NCI-H446 treated with DMSO at 0.1 percent for 48 hours (cell line): ENCODE measurements at places on chromosomes 1 and 21.

DNA sequence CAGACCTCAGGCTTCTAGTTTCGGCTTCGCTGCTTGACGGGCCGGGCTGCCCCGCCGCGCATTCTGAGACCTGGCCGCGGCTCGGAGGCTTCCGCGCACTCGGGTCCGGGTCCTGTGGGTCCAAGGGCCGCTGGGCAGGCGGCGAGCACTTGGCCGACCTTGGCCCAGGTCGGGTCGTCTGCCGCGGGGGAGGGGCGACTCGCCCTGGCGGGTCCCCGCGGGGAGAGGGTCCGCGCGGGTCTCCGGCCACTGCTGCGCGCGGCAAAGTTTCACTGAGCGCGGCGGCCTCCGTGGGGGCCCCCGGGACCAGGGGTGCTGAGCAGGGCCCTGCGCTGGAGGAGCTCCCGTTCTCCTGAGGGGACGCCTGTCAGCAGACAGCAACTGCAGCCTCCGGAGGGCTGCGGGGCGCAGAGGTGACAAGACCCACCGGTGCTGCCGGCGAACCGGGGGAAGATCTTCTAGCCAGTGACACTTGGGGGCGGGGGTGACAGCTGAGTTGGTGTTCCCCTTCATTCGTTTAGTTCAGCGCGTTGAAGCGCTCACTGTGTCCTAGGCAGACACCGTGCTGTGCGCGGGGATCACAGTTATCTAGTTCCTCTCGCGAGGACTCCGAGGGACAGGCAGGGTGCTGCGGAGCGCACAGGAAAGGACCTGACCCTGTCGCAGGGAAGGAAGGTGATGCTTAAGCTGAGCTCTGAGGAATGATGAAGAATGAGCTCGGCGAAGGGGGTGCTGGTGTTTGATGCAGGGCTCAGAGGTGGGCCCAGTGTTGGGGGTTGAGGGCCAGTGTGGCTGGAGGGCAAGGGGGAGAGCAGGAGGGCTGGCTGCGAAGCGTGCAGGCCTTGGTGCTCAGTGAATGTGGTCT, 725 bp downstream of the MTFR1L start:
- DNase-seq = peak; percentile 31

- no peak for DNase-seq
Measured at GRCh38 chr1:173393659-173394000, 83.5 kb upstream of the PRDX6 start.

- DNase-seq = no peak
Measured at GRCh38 chr1:223815865-223816264, 29.9 kb downstream of the TP53BP2 start.

- no peak for DNase-seq
Measured at GRCh38 chr1:168227620-168228019, 1.8 kb downstream of the SFT2D2 start.

- DNase-seq = peak; percentile 5
Measured at GRCh38 chr21:36330904-36331303, 10.9 kb downstream of the MORC3 start.

DNA sequence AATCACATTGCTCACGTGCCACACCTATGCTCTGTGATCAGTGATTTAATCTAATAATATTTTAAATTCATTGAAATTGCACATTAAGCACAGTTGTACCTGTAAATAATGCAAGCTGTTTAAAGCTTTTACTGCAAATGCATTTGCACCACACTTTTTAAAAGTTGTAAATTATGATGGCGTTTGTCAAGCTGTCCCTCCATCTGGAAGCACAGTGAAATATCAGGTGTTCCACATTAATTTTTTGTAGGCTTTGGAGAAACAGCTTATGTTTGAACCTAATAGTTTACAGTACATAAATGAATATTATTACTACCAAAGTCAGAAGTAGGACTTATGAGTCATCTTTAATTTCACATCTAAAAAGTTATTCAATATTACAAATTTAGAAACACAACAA, 3.0 kb upstream of the DPYD start:
- DNase-seq = no peak

DNA sequence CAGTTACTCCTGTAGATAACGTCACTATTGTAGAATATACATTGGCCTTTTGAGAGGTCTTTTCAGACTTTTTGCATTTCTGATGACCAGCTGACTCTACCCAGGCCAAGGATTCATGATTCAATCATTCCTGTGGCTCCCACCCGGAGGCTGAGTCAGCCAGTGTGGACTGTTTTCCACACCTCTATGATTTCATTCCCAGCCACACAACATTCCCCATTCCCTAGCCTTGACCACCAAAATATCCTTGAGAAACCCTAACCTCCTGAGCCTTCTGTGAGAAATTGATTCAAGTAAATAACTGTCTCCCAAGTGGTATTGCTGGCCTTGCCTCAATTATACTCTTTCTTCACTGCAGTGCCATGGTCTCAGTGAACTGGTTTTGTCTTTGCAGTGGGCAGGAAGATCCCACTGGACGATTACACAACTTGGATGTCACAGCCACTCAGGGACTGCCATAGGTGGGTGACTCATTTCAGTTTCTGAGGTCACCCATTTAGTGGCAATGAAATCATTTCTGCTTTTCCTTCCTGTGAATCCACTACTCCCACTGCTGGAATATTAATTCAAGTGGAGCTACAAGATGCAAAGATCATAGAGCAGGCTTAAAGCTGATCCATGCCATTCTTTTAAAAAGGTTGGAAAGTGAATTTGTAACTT, 518.6 kb upstream of the ZP4 start:
- DNase-seq = no peak

DNA sequence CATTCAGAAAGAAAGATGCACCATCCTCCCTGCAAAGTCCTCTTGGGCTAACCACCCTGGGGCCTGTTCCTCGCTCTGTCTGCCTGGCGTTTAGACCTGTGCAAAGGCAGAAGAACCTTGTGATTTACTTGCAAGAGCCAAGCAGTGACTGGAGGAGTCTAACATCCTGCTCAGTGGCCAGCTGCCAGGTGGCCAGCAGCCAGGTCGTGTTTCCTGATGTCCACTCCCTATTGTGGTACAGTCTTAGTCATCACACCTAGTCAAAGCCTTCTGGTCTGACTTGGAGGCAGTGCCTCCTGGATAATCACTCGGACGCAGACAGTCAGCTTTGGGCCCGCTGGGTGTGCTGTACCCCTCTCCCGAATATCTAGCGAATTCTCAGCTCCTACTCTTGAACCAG, 118.1 kb downstream of the PGBD5 start:
- DNase-seq = peak; percentile 37

DNA sequence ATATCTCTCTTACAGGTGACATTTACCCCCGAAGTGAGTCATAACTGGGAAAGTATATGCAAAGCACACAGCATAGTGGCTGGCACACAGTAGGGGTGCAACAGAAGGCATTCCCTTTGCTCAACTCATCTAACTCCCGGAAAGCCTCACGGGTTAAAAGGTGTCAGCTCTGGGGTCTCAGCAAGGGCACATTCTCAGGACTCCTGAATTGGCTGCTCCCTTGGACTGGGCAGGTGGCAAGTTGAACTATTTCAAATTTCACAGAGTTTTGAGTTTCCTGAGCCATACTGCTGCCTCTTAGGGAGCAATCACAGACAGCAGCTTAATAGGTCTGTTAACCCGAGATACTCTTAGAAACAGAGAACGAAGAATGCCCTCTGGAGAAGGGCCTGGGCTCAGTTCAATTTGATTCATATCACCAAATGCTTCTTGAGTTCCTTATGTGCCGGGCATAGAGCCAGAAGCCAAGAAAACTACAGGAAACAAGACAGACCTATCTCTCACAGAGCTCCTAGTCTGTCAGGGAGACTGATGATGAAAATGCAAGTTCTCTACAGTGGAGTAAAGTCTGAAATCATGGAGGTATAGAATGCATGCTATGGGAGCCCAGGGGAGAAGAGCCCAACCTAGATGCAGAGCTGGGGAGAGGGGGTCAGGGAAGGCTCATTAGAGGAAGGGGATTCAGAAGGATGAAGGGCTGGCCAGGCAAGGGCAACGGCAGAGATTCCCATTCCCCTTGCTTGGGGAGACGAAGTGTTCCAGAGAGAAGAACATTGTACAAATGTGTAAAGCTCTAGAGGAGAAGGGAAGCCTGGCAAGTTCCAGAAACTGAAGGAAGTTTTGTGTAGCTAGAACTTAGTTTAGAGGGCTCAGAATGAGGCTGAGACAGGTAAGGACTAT, 143.9 kb upstream of the HMGB4 start:
- no peak for DNase-seq

- DNase-seq = no peak
Measured at GRCh38 chr1:234240680-234241079, 132.6 kb upstream of the COA6 start.

DNA sequence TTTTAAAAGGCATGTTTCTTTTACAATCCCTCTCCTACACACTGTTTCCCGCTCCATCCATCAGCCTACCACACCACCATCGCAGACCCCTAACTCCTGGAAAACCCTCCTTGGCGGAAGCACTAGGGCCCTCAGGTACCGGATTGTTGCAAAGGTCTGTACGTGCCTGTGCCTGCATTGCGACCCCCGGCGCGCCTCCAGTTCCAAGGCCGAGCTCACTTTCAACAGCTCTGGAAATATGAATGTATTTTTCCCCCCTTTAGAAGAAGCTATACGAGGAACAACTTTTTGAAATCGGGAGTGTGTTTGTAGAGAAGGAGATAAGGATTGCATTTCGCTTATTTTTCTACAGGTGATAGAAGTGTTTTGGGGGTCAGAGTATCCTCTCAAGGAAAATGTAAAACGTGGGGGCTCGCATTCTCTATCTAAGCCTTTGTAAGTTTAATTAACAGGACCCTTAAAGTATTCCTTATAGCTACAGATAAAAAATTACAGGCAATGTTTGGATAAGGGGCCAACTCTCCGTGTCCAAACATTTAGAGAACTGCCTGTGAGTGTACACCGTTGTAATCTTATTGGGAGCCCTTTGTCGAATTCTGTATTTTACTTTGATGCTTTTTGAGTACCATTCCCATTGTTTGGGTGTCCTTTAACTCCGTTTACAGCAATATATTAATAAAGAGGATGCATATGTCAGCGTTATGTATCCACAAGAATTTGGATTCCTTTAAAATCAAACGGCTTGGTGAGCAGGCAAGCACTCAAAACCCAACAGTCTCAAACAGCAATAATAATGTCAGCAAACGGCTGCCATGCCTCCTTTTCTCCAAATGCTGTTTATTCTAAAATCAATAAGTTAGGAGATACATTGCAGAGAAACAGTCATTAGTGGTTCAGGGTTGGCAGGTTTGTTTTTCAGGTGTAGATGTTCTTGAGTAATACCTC, 5.9 kb downstream of the PRRX1 start:
- DNase-seq = no peak

- DNase-seq = no peak
Measured at GRCh38 chr1:57447551-57447950, 23.7 kb upstream of the DAB1 start.

- no peak for DNase-seq
Measured at GRCh38 chr1:27543284-27543683, 53.3 kb upstream of the WASF2 start.

DNA sequence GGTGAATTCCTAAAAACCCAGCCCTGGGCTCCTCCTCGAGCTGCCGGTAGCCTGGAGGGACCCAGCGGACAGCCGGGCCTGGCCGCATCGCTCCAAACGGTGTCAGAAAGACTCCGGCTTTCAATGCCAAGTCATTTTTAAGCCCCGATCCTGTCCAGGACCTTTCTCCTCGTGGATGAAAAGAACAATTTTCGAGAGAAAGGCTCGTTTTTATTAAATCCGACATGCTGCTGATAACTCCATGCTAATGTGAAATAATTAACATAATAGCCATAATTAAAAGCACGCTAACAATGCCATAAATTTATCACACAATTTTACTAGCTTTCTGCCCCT, 4.6 kb upstream of the FOXD3 start:
- DNase-seq = no peak

DNA sequence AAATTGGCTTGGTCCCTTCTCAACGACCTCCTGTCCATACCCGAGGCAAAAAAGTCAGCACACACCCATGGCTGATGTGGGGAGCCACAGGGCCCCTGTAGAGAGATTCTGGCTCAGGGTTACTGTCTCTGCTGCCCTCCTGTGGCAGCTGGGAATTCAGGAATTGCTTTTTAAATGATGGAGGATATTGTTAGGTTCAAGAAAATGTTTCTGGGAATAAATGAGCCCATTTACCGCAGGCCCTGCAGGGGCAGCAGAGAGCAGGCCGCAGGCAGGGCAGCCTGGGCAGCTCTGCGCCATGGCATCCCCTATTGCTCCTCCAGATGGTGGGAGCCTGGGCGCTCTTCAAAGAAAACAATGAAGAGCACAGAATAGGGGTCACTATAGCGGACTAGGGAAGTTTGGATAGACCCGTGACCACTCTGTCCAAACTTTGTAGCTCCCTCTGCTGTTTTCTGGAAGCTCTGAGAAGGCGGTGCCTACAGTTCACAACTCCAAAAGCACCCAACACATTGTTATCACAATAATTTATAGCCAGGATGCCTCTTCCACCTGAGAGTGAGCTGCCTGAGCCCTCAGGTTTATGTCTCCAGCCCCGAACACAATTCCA, 201.1 kb downstream of the BACH1 start:
- no peak for DNase-seq

GRCh38 chr1:115727706-115728249, 40.7 kb downstream of the CASQ2 start:
- DNase-seq = no peak

DNA sequence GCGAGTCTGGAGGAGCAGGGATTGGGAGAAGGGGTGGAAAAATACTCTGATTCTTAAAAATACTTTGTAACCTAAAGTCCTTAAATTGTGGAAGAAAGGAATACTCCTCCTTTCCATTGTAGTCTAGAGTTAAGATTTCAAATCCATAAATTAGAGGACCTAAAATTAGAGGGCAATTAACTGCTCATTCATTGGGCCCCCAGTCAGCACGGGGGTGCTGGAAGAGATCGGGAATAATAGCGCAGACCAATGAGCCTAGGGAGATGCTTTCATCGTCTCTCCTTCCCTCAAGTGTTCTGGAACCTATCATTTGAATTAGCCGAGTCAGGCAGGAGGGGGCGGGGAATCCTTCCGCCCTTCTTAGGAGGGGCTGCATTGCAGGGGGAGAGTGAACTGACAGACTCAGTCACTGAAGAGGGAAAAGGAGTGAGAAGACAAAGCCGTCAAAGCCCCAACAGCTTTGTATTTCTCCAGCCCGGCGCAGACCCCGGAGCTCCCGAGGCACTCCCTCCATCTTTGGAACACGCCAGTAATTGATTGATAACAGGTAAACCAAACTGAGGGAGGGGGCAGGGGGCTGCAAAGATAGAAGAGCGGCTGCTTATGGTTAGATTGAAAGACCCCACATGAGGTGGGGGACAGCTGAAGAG, at the start of gene MLLT11:
Gene MLLT11, plus strand, starts transcription at position 391 of the 650 bp plus-strand sequence. CDS start 6,828 bp downstream, outside the sequence.
- DNase-seq = peak; percentile 84

GRCh38 chr1:188433425-188433824, 1604.7 kb downstream of the PLA2G4A start:
- no peak for DNase-seq

- no peak for DNase-seq
Measured at GRCh38 chr1:33716976-33717688, 146.7 kb upstream of the HMGB4 start.

- no peak for DNase-seq
Measured at GRCh38 chr1:173161510-173162221, 45.5 kb downstream of the TNFSF4 start.
